Stimulated activated CD4-positive, alpha-beta T cell treated with anti-CD3 and anti-CD28 coated beads, Interleukin-12 subunit alpha, Interleukin-12 subunit beta, amount 100 ng/mL, for 24 hours (primary cell): ENCODE measurements at places on chromosomes 7 and 10.

DNA sequence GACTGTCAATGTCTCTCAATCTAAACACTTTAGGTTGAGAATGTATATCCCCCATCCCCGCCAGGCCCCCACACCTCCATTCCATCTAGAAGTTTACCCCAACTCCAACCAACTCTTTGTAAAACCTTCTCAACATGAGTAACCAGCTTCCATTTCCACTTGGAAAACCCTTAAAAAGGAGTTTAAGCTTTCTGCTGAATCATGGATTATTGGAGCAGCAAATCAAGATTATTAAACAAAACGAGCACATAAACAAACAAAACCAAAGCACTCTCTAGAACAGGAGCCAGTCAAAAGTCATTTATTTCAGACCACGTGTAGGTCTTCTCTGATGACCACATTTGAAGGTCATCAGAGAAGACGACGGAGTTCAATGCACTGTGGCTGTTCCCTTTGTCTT is 213.5 kb downstream of the FANK1 start:
- DNase-seq = no peak

DNA sequence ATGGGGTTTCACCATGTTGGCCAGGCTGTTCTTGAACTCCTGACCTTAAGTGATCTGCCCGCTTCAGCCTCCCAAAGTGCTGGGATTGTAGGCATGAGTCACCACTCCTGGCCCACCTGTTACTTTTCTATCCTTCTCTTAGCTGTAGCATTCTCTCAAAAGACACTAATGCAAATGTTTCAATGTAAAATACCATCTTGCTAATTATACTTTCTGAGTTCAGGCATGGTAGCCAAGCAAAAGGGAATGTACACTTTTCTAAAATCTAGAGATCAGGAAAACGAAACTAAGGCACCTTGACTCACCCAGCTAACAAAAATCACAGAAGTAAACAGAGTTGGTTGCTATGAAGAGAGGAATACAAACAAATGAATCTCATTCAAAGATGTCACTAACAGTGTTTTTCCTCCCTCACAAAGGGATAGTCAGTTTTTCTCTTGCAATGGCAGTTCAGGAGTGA is 401.0 kb upstream of the NRP1 start:
- DNase-seq = no peak

DNA sequence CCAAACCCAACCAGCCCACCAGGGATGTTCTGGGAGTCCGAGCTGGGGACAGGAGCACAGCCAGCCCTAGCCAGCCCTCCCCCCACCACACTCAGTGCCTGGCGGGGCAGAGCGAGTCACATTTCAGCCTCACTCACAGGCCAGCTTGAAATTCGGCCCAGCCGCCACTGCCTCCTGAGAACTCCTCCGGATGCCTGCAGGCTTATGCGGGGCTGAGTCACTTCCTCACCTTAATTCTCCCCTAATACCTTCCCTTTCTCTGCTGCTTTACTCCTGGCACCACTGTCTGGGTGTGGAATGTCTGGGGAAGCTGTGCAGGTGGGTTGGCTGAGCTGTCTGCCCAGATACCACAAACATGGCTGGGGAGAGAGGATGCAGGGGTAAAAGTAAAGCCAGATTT is 22.6 kb upstream of the DLG5 start:
- DNase-seq = no peak

DNA sequence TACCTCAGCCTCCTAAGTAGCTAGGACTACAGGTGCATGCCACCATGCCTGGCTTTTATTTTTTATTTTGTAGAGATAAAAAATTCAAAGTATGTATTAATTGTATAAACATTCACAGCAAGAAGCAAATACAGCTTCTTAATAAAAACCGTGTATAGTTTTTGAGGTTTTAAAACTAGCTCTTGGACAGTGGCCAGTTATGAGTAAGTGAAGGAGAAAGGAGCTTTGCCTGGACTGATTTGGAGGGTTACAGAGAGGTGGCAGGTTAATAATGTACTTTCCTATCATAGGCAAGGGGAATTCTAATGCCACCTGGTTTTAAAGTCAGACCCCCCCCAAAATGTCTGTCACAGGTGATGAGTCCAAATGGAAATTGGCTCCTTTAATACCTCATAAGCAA is 43.4 kb downstream of the ZNRF2 start:
- DNase-seq = no peak

DNA sequence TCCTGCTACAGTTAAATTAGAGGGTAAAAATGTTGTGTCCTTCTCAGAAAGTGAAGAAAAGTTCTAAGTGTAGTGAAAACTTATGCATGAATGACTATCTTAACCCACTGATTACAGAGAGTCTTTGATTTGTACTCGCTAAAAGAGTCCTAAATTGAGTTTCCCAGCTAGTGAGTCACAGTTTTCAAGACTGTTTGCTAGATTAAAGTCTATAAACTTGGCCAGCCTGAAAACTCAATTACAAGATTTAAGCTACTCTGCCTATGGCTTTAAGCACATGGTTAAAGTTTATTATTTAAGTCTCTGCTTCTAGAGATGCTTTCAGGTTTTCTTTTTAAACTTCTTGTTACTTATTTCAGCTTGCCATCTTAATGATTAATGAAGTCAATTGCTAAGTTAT is 44.4 kb downstream of the MRPS24 start:
- no peak for DNase-seq
